Cardiac muscle cell (in vitro differentiated cells and primary cell): ENCODE measurements at places on chromosomes 3 and 15. TPM values are rescaled to one million over a fixed set of nuclear protein-coding genes. Genes with fewer than 3 reads are reported as not detected.

- DNase-seq, result no peak
Observed at GRCh38 chr3:59762941-59763340, 713.1 kb upstream of the CFAP20DC start.

GOLGA6L22 gene
- not detected in 2 replicates for total RNA-seq

GABRR3 gene
- not detected in 2 replicates for total RNA-seq

CPN2 gene
- 0.36 and 0.56 TPM in 2 replicates for total RNA-seq

DISP2 gene
- 0.15 and 0.21 TPM in 2 replicates for total RNA-seq

AHSG gene
- total RNA-seq, result not detected in 2 replicates
